NCI-H1417 treated with DMSO at 0.1 percent for 48 hours (cell line): ENCODE measurements at places on chromosomes 5 and 9.

DNA sequence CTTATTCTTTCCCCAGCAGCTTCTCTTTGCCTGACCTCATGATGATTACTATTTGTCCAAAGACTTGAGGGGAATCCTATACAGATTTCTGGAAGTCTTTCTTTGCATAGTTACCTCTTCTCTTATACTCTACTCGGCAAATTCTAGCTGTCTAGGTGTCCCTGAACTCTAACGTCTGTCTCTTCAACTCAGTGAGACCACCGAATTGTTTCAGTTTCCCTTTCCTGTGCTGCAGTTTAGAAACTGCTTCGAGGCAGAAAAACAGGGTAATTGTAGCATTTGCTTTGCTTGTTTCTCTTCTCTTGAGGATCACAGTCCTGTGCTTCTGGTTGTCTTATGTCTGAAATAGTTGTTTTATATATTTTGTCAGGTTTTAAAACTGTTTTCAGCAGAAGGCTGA is 14.8 kb downstream of the LVRN start:
- no peak for DNase-seq

- DNase-seq: no peak
Measured at GRCh38 chr5:42855811-42856210, 44.1 kb upstream of the SELENOP start.

DNA sequence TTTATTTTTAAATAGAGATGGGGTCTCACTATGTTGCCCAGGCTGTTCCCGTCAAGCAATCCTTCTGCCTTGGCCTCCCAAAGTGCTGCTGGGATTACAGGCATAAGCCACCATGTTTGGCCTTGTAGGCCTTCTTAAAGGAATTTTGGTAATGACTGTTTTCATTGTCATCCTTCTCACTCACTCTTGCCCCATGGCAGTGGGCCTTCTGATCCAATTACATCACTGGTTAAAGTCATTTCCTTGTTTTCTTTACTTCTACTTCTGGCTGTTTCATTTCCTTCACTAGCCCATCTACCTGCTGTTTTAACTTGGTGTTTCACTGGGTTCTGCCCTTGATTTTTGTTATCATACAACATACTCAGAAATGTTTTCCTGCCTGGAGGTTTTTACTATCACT is 20.1 kb upstream of the NIM1K start:
- DNase-seq: no peak

DNA sequence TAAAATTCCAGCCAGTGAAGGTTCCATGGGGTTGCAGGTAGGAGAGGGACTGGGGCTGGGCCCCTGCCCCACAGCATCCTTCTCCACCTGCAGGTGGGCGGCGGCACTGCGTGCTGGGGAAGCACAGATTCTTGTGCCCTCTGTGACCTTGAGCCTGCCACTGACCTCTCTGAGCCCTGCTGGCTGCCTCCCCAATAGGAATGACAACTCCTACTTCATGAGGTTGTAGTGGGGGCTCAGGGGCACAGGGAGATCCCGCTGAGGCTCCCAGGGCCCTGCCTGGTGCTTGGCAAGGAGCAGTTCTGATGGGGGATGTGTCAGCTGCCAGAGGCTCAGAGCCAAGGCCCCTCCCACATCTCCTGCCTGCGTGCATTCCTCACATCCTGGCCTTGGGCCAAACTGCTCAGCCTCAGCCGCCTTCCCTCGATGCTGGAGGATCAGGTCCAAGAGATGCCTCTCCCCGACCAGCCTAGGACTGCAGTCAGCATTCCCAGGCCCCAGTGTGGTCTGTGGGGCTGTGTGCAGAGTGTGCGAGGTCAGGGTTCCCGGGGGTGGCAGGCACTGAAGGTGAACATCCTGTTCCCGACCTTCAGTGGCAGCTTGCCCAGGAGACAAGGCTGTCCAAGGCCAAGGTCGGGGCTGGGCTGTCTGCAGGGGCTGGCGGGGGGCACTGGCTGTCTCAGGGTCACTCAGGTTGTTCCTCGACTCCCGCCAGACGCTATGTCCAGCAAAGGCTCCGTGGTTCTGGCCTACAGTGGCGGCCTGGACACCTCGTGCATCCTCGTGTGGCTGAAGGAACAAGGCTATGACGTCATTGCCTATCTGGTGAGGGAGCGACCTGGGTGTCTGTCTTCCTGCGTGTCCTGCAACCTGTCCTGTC is 7.0 kb downstream of the ASS1 start:
- DNase-seq: peak; percentile 66

GRCh38 chr5:54795284-54795683 is 190.1 kb downstream of the ESM1 start:
- DNase-seq: no peak

- no peak for DNase-seq
Measured at GRCh38 chr5:116566251-116566650, 8.4 kb downstream of the SEMA6A start.
